ENCODE measurements at places on chromosomes 5 and 9.

- no peak for DNase-seq
These were observed 44.9 kb downstream of the LHFPL2 start for GRCh38 chr5:78603636-78604175.

- no peak for DNase-seq
These were observed 166.1 kb downstream of the CACNA1B start for GRCh38 chr9:138043411-138044345.

DNA sequence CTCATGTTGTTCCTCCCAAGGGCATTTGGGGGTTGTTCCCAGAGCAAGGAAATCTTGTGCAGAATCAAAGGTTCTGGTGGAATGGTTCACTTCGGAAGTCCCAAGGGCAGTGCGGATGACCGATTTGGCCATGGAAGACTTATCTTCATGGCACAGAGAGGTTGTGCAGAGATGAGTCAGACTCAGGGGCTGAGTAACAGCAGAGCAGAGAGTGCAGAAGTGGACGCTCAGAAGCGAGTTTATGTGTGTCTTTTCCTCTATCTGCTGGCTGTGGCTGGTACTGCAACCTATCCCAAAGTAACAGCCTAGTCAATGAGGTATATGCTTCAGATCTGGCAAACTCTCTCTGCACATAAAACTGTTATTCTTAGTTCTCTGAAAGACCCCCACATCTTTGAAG, 118.1 kb downstream of the DPYSL3 start:
- no peak for DNase-seq

GRCh38 chr5:15682566-15682965, 182.6 kb downstream of the FBXL7 start:
- DNase-seq = no peak

- DNase-seq = no peak
These were observed 147.5 kb downstream of the EBF1 start for GRCh38 chr5:158952248-158952545.

GRCh38 chr5:172531704-172532026, 77.3 kb upstream of the SH3PXD2B start:
- DNase-seq = no peak

- no peak for DNase-seq
These were observed 41.9 kb downstream of the TJP2 start for GRCh38 chr9:69215774-69216485.

- peak; percentile 69 for DNase-seq
These were observed 149.2 kb upstream of the KLF9 start for GRCh38 chr9:70563431-70564204.

DNA sequence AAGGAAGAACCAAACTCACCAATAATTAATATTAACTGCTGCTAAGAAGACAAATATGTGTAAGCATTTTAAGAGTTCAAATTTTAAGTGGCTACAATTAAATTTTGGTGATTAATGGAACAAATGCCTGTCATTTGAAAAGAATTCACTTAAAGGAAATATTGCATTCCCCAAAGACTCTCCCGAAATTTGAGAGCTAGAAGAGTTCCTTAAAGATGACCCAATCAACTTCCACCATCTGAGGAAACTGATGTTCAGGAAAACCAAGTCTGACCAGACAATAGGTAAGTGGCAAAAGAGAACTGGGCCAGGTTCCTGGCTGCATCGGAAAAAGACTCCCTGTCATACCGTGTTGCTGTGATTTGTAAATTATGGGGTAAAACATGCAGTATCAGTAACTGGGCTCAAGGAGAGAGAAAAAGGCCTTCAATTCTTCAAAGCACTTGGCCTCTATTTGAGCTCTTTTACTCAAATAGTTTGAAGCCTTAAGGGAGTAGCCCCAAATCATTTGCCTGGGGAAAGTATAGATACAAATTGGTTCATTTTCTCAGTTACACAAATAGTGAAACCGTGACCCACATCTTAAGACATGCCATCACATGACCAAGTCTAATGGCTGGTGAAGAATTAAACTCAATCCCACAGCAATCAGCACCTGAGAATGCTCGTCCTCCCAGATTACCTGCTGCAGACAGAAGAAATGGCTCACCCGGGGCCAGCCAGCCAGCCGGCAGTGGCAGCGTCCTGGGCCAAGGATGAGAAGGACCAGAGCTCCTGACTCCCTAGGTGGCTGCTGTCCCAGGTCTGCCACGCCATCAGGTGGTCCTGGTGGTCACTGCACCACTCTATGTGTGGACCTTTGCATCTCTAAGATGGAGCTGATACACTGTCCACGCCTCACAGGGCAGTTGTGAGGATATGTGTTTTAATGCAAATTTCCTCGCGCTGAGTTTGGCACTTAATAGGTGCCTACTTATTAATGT, 162.9 kb downstream of the TTLL11 start:
- no peak for DNase-seq

Data from CD4-positive, alpha-beta memory T cell (primary cell).